NCI-H69 (cell line): ENCODE measurements at places on chromosomes 4 and X.

- DNase-seq, result no peak
Observed at GRCh38 chrX:6732101-6732500, 197.2 kb upstream of the VCX3A start.

DNA sequence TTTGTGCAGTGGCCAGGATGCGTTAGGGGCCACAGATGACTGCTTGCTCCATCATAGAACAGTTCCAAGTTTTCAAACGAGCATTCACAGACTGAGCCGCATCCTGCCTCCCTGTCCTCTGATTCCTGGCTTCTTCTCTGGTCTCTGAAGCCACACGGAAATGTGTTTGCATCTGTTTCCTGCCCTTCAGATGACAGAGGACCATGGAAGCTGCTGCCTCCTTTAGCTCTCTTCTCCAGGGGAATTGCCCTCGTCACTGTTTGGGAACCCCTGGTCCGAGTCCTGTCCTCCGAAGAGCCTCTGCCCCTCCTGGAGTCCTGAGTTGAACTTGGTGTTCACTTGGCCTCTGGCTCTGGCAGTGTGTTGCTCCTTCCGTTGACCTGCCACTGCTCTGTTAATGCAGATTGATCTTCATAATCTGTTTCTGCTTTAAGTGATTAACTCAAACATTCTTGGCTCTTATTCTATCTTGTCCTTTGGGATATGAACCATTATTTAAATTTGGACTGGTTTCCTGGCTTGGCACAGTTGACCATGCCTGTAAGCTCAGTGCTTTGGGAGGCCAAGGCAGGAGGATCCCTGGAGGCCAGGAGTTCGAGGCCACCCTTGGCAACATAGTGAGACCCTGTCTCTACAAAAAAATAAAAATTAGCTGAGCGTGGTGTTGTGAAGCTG is 96.0 kb downstream of the PTTG2 start:
- DNase-seq, result no peak

DNA sequence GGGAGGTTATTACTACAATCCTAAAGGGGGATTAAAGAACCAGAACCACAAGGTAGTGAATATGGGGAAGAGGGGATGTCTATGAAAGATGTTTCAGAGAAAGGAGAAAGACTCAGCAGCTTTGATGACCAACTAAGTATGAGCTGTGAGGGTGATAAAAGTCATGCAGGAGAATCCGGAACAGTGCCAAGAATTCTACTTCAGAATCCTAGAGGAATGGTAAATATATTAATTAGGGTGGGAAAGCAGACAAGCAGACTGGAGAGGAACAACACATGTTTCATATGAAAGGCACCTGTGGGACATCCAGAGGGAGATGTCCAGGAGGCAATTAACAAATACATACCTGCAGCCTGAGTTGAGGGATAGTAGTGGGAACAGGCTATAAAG is 642.2 kb upstream of the DIPK2B start:
- no peak for DNase-seq

DNA sequence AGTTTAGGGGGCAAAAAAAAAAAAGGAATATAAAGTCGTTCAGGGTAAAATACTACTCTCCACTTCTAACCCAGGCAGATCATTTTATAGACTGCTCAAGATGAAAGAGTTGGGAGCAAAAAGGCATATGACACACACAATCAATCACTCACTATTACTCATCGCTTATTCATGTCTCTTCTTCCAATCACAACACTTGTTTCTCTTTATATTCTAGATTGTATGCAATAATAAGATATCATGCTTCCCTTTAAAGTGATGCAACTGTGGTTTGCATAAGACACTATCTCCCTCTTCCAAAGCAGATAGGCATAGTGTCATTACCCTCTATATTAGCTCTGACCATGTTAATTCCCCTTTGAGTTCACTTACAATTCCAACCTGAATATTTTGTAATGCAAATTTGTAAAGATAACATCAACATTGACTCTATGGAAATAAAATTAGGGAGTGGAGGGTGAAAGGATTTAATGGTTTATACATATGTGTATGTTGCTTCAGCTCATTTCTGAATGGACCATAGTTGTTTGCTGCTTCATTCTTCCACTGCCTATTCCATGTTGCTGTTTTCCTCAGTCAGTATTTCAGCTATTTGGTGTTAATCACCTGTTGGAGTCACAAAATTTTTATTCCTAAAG is 154.9 kb upstream of the EPHA5 start:
- DNase-seq, result no peak

- peak; percentile 66 for DNase-seq
Observed at GRCh38 chr4:179709961-179710624, 2267.9 kb upstream of the AGA start.

DNA sequence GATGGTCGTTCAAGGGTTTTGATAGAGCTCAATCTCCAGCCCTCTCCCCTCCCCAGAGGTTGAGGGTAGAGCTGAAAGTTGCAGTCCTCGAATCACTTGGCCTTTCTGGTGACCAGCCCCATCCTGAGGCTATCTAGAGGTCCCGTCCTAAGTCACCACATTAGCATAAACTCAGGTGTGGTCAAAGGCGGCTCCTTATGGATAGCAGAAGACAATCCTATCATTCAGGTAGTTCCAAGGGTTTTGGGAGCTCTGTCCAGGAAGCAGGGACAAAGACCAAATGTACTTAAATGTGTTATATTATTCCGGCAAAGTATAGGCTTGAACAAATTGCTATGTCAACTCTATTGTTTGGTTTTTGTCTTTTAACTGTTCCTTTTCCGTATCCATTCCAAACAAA is 30.6 kb downstream of the PDK3 start:
- DNase-seq, result peak; percentile 6
